Umbilical cord (tissue), 2 donors: ENCODE measurements at places on chromosomes 6 and 20.

- no peak for DNase-seq
Measured at GRCh38 chr6:63458480-63459115, 113.7 kb upstream of the LOC128125822 start.

DNA sequence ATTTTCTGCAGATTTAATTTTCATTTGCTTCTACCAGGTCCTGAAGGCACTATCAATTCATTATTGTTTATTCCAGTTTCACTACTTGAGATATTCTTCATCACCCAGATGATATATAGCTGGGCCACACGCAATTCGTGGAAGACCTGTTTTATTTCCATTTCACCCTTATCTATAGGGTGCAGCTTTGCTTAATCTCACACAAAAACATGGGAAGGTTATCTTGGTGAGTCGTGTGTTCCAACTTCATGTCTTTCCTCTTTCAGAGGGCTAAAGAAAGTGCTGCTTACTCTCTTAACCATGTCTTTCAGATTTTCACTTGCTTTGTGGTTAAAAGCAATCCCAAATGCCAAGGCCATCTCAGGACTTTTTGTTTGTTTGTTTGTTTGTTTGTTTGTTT is 194.0 kb downstream of the SOD2 start:
- DNase-seq = no peak

GRCh38 chr20:60240415-60240814 is 282.2 kb downstream of the CDH26 start:
- no peak for DNase-seq

DNA sequence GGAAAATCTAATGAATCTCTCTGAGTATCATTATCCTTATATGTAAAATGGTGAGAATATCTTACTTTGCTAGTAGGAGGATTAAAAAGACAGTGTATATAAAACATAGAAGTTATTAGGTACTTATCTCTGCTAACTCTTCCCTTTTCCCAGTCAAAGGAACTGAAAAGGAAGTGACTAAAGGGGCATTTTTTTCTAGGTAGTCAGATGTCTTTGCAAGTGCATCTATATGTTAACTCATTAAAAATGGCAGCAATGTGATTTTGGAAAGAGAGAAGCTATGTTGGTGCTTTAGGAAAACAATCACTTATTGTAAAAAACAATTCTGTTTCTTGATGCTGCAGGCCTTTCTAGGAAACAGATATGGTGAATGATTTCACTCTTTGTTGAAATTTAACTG is 180.9 kb downstream of the SAMD5 start:
- DNase-seq = no peak

DNA sequence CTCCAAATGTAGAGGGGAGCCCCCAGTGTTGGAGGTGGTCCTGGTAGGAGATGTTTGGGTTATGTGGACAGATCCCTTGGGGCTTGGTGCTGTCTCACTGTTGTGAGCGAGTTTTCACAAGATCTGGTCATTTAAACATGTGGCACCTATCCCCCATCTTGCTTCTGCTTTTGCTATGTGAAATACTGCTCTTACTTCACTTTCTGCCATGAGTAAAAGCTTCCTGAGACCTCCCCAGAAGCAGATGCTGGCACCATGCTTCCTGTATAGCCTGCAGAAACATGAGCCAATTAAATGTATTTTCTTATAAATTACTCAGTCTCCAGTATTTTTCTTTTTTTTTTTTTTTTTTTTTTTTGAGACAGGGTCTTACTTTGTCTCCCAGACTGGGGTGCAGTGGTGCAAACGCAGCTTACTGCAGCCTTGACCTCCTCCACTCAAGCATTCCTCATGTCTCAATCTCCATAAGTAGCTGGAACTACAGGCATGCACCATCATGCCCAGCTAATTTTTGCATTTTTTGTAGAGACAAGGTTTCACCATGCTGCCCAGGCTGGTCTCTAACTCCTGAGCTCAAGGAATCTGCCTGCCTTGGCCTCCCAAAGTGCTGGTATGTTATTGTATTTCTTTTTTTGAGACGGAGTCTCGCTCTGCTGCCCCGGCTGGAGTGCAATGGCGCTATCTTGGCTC is 177.1 kb downstream of the ALDH8A1 start:
- DNase-seq = no peak

- DNase-seq = peak; percentile 56
Measured at GRCh38 chr6:13113981-13114593, 214.2 kb downstream of the TBC1D7 start.

- no peak for DNase-seq
Measured at GRCh38 chr6:41477572-41477971, 68.6 kb upstream of the FOXP4 start.

GRCh38 chr6:22078802-22079545 is 217.9 kb downstream of the PRL start:
- no peak for DNase-seq

GRCh38 chr20:37193821-37194220 is 14.5 kb upstream of the MROH8 start:
- no peak for DNase-seq

GRCh38 chr20:14801591-14802325 is 464.3 kb upstream of the FLRT3 start:
- no peak for DNase-seq

DNA sequence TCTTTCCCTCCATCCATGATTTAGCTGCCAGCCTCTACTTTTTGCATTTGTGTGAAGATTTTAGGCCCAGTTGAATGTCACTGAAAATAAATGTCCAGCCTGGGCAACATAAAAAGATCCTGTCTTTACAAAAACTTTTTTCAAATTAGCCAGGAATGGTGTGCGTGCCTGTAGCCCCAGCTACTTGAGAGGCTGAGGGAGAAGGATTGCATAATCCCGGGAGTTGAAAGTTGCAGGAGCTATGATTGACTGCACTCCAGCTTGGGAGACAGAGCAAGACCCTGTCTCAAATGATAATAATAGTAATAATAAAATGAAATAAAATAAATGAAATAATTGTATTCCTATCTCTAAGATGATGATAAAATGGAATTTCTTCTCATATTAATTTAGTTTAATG is 5.0 kb upstream of the GFOD1 start:
- no peak for DNase-seq
